ENCODE measurements at places on chromosomes 13 and 19.

- no peak for DNase-seq
Observed at GRCh38 chr19:47729468-47729798, 15.9 kb upstream of the NOP53 start.

DNA sequence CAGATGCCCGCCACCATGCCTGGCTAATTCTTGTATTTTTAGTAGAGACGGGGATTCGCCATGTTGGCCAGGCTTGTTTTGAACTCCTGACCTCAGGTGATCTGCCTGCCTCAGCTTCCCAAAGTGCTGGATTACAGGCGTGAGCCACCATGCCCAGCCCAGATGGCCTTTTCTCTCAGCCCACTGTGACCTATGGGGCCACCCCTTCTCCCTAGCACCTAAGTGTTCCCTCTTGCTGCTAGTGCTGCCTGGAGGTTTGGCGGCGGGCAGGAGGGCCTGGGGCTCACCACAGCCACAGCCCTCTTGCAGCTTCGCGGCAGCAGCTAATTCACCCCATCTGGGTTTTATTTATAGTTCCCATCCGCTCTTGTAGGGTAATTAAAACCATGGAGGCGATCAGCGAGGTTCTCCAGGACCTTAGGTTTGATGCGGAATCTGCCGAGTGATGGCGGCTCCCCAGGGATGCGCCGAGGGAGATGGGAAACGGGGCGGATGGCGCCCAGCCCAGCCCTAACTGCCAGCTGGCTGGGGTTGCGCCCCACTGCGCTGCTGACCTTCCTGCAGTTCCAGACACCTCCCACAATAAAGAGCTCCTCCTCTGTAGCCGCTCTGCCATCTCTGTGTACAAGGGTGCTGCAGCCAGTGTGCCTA, 3.3 kb downstream of the REX1BD start:
- no peak for DNase-seq

DNA sequence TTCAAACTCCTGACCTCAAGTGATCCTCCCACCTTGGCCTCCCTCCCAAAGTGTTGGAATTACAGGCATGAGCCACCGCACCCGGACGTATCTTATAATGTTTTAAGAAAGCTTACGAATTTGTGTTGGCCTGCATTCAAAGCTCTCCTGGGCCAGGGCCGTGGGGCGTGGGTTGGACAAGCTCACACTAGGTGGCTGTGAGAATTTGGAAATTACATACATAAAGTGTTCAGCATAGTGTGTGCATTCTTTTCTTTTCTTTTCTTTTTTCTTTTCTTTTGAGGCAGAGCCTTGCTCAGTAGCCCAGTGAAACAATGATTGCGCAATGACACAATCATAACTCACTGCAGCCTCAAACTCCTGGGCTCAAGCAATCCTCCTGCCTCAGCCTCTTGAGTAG, 2.6 kb downstream of the ZSWIM4 start:
- no peak for DNase-seq

- DNase-seq, result no peak
Observed at GRCh38 chr13:113076681-113077401, 28.8 kb upstream of the F7 start.

DNA sequence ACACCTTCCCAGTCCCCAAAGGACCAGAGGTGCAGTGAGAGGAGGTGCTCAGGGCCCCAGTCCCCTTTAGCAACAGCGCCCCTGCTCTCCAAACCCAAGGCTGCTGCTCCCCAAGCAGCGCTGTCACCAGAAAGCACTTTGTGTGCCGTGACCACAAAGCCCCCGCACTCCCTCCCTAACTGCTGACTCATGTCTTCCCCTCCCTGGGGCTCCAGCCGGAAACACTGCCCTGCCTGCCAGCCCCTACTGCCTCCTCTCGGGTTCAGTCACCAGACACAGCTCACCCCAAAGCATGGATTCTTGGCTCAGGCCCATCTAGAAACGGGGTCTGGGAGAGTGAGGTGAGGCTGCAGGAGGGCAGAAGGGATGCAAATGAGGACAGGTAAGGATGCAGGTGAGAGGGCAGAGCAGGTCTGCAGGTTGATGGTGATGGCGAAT, 4.9 kb upstream of the TNFSF14 start:
- DNase-seq, result no peak

DNA sequence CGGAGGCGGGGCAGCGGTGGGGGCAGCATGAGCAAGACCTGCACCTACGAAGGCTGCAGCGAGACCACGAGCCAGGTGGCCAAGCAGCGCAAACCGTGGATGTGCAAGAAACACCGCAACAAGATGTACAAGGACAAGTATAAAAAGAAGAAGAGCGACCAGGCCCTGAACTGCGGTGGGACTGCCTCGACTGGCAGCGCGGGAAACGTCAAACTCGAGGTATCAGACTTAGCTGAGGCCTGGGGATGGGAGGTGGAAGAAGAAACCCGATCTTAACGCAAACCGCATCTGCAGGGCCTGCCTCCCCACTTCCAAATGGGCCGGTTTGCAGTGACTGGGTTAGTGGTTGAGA, 693 bp downstream of the RFXAP start:
- DNase-seq, result no peak

GRCh38 chr19:34468409-34468808, 13.1 kb upstream of the WTIP start:
- no peak for DNase-seq

DNA sequence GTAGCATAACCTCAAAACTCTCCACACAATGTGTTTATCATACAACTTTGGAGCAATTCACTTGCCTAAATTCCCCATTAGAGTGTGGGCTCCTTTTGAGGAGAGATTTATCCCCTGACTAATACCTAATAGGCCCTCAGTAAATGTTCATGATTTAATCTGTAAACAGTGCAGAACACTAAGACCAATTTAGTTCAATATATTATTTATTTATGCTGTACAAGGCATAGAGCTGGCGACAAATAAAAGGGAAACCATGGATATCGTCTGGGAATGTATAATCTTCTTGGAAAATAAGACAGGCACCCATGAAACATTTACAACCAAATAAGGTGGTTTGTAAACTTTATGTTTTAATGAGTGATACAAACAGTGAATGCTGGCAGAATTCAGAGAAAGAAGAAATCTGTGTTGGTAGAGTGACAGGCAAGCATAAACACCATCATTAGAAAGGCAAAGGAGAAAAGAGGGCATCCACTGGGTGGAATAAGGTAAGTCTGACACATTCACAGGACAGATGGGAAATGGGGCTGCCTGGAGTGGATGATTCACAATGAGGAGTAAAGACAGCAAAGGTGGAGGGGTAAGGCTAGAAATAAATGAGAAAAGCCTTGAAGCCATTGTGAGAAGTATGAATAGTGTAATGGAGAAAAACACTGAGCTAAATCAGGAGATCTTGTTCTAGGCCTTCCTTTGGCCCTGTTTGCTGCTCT, 106.1 kb upstream of the MIR17HG start:
- DNase-seq, result no peak

DNA sequence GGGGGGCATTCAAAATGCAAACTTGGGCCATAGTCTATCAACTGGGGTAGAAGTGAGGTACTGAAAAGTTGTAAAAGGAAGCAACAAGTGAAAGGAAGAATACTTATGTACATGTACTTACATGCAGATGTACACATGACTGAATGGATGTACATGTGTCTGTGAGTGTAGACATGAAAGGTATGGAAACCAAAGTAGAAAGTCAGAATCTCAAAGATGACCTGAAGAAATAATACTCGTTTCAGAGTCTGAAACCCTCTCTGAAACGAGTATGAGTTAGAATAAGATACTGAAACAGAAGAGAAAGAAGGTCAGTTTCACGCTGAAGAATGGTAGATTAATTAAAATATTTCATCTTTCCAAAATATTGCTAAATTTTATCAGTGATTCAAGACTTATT, 13.9 kb downstream of the DZIP1 start:
- DNase-seq, result no peak

- DNase-seq, result no peak
Observed at GRCh38 chr19:14023404-14024235, 4.3 kb upstream of the RLN3 start.
